ENCODE measurements at places on chromosomes 7 and 10.

GRCh38 chr10:22701132-22701826, 13.1 kb downstream of the PIP4K2A start:
- no peak for DNase-seq

- no peak for DNase-seq
Observed at GRCh38 chr10:49663596-49663995, 15.9 kb upstream of the C10orf53 start.

DNA sequence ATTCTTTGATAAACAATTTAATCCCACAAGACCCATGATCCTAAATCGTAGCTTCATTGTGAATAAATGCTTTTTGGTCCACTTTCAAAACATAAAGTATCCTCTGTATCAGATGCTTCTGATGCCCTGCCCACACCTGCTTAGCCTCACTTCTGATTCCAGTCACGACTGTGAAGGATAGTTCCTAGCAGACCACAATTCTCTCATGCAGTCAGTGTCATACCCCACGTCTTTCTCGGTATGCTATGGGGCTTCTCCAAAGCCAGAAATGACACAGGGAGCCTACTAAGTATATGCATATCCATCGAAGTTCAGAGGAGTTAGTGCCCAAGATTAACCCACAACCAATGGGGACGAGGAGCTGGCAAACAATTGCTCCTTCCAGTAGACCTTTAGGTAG, 27.6 kb upstream of the CTNNA3 start:
- no peak for DNase-seq

- DNase-seq: no peak
Observed at GRCh38 chr7:45384499-45384898, 189.7 kb upstream of the ADCY1 start.

DNA sequence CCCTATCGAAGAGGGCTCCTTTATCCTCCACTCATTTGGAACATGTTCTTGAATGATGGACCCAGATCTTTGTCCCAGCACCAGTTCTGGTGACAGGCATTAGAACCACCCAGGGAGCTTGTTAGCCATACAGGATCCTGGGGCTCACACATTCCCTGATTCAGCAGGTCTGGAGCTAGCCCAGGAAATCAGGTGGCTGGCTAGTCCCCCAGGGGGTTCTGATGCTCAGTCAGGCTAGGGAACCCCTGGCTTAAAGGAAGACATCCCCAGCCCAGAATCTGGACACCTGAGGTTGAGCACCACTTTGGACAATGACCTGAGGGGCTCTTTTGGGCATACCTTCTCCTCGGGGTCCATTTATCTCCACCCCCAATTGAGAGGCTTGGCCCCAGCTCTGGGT, 37.0 kb upstream of the NANOS1 start:
- no peak for DNase-seq

DNA sequence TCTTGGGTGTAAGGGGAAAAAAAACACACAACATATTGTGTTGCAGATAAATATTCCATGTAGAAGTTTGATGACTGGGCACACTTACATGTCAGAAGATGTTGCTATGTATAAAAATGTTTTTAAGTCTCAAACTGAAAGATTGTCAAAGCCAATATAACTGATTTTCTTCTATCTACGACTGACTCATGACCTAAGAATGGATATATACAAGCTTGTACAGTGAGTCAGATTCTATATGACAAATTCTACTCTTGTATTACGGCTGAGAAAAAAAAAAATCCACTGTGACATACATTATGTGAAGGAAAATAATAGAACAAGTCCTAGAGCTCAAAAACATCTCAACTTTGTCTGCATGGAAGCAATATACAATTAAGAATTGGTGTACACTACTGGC, 343.0 kb upstream of the PCDH15 start:
- no peak for DNase-seq

- no peak for DNase-seq
Observed at GRCh38 chr7:78939669-78940068, 513.8 kb downstream of the MAGI2 start.

DNA sequence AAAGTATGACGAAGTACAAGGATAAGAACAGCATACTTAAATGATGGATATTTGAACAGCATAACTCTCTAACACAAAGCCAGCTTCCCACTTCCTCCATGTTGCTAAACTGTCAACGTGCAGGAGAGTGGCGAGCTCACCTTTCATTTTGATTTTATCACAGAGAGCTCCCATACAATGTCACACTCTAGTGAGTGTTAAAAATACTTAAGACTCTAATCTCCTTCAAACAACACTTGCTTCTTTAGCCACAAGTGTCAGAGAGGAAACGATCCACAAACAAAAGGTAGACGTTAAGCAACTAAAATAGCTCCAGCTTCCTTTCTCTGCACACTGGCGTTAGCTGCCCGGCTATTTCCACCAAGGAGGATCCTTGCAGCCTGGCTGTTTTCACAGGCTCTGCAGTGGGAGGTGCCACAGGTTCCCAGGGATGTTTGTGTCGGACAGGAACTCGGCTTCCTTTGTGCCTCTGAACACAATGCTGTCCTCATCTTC, 194.6 kb downstream of the COBL start:
- DNase-seq: peak; percentile 59

DNA sequence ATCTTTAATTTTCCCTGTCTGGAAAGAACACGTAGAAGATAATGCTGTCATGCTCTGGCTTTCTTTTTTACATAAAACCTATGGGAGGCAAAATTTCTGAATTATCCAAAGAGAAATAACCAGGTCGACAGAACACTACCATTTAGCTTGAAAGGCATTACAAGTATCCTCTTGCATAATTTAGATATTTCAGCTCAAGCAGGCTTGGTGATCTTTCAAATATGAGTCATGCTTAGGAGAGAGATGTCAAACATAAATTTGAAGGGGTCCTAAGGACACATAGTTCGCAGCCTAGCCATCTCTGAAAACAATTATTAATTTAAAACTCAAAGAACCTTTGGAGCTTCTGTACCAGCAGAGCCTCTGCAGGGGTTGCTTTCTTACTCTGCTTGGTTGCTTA, 100.9 kb downstream of the FAS start:
- no peak for DNase-seq

DNA sequence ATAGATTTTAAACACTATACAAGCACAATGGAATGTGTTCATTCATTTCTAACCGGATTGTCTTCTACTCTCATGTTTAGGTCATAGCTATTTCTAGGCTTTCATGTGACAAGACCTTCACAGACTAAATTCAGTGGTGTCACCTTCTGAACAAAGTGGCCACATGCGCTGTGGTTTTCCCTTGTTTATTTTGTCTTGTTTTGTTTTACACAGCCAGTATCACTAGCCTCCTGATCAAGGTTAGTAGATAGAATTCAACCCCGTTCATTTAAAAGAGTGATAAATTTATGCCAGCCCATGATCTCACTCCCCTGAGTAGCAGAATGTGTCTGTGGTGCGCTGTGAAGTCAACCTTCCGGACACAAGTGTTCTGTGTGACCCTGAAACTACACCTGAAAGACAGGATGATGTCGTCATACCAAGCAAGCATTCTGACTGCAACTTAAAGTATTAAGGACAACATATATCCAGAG, 209.1 kb downstream of the CREB5 start:
- no peak for DNase-seq

DNA sequence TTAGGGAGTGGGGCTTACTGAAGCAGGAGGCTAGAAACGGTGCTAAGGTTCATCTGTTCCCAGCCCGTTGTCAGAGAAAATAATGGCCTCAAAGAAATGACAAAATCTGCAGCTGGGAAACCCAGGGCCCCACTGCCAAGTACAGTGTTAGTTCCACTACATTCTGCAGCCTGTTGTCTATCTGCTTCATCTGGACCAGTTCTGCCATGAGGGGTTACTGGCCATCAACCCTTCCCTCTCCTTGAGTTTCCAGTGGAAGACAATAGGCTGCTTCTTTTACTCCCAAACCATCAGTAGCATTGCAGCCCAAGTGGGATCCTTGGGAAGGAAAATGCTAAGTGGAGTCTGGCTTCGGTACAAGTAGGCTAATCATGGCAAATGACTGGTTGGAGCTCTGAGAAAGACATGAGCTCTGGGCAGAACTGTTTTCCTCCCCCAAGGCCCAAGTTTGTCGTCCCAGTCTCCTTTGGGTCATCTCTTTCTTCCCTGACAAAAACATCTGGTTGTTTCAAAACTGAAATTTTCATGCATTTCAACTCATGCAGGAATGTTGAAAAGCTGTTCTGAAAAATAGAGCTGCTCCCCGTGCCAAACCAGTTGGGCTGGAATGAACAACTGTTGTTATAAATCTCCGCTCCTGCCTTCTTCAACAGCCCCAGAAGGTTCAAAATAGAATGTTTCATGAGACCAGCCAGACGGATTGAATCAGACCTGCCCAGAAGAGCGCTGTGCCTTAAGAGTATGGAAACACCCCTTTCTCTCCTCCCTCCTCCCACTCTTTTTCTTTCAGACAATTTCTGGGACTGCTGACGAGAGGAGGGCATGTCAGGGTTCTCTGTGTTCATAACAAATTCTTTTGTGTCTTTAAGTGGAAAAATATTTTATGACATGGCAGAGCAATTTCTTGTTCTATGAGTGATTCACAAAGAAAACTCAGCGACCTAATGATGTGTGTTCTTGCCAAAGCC, 116.6 kb downstream of the RAB18 start:
- DNase-seq: no peak

GRCh38 chr10:22832066-22832602, 95.7 kb upstream of the ARMC3 start:
- no peak for DNase-seq

- no peak for DNase-seq
Observed at GRCh38 chr10:80448209-80448942, 5.7 kb upstream of the TSPAN14 start.

- no peak for DNase-seq
Observed at GRCh38 chr7:37986908-37987330, 66.5 kb downstream of the EPDR1 start.

GRCh38 chr7:51357821-51358220, 41.2 kb upstream of the COBL start:
- no peak for DNase-seq

- peak; percentile 33 for DNase-seq
Observed at GRCh38 chr7:141013345-141013715, 1.4 kb downstream of the MRPS33 start.

DNA sequence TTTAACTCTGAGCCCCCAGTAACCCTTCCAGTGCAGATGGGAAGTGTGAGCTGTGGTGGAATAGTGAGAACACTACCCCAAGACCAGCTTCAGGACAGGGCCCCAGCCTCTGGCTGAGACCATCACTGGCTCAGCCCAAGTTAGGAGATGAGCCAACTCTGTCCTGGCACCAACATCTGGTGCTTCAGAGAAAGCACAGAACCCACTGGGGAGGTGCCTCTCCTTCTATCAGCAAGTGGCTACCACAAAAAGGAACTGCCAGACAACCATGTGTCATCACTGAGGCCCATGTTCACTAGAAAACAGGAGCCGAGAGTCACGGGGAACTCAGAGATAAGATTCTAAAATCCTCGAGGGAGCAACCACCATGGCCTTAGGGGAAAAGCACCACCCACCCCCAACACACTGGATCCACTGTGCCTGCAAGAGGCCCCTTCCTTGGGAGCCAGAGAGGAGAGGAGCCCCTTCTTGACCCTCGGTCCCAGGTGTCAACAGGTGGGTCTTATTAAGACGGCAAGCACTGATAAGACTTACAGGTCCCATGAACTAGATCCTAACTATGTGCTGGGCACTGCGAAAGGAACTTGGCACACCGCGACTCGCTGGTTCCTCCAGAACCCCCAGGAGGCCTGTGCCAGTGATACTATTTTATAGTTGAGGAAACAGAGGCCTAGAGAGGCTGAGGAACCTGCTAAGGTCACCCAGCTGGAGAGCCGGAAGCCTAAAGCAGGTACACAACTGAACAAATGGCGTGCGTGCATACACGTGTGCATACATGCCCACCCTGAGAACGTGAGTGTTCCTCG, 102.7 kb downstream of the FAM53B start:
- DNase-seq: peak; percentile 35

DNA sequence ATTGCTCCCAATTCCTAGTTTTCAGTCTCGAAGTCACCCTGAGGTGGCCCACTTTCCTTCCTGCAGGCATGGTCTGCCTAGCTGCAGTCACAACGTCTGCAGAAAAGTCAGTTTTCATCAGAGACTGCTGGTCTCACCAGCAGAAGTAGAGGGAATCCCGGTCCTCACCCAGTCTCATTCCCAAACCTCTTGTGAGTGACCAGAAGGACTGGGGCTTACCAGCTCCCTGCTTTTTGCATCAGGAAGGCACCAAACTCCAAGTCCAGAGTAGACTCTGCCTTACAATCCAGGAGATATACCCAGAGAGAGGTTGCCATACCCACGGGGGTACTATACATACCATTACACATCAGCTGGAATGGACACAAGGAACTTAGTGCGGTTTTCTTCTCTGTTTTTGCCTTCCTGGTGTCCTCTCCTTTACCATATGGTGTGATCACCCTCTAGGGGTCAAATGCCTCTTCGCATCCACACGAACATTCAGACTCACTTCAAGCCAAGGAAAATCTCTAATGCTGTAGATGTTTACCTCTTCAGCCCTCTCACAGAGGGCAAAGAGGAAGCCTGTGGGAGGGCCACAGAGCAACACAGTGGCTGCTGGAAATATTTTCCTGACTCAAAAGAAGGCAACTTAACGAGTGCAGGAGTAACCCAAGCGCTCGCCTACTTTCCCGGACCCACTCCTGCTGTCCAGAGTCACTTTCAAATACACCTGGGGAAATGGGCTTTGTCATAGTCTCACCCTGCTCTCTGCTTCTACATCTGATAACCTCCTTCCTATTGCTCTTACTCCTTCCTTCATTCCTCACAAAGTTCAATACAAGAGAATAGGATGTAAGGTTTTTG, 220.9 kb downstream of the C7orf25 start:
- DNase-seq: no peak

GRCh38 chr10:44557596-44558191, 172.8 kb upstream of the CXCL12 start:
- DNase-seq: no peak

- no peak for DNase-seq
Observed at GRCh38 chr10:113169111-113169510, 219.1 kb downstream of the TCF7L2 start.

- no peak for DNase-seq
Observed at GRCh38 chr7:70520611-70521010, 611.3 kb upstream of the GALNT17 start.

DNA sequence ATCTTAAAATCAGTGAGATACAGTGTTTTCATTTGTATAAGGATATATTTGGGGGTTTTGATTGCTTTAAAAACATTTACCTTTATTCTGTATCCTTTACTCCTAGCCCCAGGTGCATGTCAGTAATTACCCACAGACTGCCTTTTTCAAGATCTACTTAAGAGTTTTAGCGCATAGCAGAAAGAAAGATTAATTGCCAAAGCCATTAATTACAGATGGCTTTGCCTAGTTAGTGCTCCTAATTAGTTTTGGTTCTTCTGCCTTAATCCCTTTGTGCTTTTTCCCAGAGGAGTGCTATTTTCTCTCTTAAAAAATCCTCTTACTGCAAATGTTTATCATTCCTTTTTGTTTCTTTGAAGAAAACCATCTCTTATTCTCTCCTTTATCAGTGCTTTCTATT, 122.8 kb downstream of the MAPK8 start:
- no peak for DNase-seq

DNA sequence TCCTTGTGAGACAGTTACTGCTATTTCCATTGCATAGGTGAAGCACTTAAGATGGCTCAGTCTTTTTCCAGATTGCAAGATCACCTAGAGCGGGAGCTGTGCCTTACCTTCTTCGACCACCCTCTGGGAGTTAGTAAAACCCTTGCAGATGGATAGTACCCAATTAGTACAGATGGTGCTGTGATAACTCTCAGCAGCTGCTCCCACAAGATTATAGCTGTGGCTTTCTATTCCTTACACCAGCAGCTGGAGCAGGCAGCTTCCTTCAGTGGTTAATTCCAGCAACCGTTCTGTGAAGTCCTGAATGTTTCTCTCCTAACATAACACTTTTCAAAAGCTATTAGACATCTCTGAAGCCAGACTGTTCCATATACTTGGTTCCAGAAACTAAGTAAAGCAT, 796.8 kb downstream of the XPNPEP1 start:
- DNase-seq: no peak

GRCh38 chr7:28516390-28517172, 104.3 kb downstream of the CREB5 start:
- no peak for DNase-seq
